ENCODE measurements at places on chromosomes 13 and 19.

GRCh38 chr13:89568746-89569145 is 1778.7 kb upstream of the MIR17HG start:
- no peak for DNase-seq

- DNase-seq: no peak
These were observed 14.5 kb downstream of the FFAR2 start for GRCh38 chr19:35462476-35462953.

DNA sequence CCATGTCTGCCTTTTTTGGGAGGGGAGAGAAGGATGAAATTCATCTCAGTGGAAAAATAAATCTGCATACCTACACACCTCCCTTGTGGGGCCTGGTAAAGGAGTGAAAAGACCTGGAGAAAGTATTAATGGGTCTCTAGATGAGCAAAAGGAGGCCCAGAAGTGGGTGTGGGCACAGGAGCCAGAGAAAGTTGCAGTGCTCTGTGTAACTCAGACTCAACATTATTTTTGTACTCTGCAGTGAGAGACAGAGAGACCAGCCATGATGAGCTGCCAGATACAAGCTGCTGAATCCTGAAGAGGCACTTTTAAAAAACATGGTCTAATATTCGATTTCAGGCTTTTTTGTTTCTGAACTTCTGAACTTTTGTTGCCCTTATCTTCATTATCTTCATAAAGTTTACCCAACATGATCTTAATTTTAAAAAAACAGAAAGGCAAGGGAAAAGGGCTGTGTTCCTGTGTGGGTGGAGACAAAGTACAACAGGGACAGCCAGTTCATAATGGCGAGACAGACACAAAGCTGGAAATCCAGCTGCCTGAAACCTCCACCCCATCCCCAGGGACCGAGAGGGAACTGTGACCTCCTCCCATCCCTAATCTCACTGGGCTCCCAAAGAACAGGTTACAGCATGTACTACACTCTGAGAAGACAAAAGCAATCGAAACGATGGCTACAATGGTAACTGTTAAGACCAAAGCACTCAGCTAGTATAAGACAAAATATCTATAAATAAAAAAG is 77.2 kb downstream of the KLF12 start:
- peak; percentile 16 for DNase-seq

DNA sequence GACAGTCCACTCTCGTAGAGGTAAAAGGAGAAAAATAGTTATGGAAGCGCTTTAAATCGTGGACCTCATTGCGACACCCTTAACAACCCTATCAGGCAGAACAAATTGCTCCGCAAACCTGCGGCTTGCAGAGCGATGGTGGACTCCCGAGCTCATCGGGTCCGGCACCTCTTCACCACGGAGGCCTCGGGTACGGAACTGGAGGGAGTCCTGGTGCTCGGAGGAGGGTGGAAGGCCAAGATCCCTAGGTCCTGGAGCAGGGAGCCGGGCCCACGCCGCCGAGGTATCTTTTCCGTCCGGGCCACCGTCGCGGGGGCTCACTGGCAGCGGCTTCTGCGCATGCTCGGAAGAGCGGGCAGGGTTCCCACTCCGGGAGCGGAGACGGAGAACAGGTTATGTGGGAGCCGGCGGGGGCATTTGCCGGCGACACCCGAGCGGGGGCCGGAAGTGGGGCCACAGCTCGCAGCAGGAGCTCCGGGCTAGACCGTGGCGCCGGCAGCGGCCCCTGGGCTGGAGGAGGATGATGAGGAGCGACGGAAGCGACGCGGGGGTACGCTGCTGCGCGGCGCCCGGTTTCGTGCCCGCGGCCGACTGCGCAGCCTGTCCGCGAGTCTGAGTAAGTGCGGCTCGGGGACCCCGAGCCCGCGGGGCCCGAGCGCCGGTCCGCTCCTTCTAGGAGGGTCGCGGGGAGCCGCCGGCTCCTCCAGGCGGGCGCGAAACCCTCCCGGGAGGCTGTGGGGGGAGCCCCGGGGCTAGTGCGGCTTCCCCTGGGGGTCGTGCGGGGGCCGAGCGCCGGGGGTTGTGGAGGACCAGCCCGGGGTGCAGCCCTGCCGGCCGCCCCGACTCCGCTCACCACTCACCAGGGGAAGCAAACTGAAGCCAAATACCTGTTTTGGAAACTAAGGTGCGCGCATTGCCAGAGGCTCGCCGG is at the start of gene ABHD13:
Gene ABHD13 (plus strand): TSS at position 349 of the 931 bp plus-strand sequence. CDS start 10,827 bp downstream, outside the sequence.
- DNase-seq: peak; percentile 93

- no peak for DNase-seq
These were observed 40.9 kb downstream of the GSX1 start for GRCh38 chr13:27833206-27833605.

- peak; percentile 70 for DNase-seq
These were observed 22.0 kb downstream of the GPC6 start for GRCh38 chr13:93248627-93249047.

GRCh38 chr19:45766869-45767346 is 2.1 kb downstream of the SIX5 start:
- DNase-seq: peak; percentile 49

- no peak for DNase-seq
These were observed 41.5 kb downstream of the KLF12 start for GRCh38 chr13:74092711-74093110.

DNA sequence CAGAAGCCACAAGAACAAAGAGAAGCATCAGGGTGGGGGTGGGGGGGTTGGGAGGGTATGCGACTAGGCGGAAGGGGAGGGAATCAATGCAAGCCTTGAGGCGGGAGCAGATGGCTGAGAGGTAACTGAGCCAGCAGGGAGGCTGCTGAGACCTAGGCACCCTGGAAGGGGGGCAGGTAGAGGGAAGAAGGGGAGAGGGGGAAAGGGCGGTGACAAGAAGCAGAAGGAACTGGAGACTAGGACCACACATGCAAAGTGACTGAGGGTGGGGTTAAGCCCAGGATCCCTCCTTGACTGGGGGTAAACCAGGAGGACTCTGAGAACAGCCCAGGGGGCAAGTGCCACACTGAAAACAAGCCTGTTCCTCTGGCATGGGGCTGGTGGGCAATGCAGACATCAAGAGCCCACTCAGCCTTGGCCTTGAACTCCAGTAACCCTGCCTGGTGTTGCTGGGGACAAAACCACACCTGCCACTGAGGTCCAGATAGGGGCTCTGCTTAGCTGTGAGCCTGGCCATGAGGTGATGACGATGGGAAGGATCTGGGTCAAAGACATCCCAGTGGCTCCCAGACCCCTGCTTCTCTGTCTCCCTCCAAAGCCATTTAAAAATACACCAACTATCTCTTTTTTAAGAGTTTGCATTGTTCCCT is 20.3 kb downstream of the OPA3 start:
- no peak for DNase-seq

DNA sequence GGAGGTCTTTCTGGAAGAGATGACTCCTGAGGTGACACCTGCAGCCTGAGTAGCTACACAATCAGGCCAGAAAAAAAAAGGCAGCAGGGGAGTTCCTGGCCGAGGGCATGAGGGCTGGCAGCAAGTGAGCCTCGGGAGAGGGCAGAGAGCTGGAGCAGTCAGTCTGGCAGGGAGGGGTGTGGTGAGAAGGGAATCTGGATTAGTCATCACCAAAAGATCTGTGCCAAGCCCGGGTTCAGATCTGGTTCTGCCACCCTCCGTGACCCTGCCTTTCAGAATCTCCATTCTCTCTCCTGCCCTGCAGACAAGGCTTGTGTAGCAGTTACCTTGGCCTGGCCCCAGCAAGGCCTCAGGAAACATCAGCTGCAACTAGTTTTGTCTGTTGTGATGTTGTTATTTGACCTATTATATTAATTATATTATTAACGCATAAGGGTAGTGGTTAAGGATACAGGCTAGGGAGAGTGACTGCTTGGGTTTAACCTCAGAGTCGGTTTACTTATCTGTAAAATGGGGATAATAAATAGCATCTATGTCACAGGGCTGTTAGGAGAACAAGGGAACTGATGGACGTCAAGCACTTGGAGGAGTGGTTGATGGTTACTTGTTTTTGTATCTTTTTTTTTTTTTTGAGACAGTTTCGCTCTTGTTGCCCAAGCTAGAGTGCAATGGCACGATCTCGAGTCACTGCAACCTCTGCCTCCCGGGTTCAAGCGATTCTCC is 2.7 kb upstream of the CAPNS1 start:
- DNase-seq: peak; percentile 83

DNA sequence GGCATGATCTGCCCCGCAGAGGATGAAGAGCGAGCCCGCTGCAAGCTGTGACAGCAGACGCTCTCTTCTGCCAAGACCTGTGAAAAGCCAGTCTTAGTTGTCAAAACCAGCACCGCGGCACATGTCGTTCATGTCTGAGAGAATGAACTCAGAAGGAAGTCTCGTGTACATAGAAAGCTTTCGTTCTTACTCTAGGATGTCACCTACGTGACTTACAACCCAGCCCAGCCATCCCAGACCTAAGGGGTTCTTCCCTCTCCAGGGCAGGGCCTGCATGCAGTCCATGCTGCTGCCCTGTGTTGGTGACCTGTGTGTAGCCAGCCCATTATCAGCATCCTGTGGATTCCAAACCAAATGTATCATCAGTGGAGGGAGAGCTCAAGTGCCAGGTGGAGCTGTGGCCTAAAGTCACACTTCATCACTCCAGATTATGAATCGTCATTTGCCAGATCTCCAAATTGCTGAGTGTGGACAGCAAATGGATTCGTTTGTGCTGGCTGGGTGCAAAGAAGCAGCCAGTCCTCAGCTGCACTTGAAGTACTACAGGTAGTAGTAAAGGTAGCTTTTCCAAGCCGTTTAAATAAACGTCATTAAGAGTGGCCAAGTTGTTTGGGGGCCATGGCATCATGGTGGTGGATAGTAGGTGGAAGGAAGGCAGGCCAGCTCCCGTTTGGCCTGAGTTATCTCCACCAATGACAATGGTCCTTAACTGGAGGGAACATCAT is 73.9 kb upstream of the GPR183 start:
- no peak for DNase-seq

GRCh38 chr19:33177417-33177979 is 16.6 kb upstream of the LRP3 start:
- no peak for DNase-seq

DNA sequence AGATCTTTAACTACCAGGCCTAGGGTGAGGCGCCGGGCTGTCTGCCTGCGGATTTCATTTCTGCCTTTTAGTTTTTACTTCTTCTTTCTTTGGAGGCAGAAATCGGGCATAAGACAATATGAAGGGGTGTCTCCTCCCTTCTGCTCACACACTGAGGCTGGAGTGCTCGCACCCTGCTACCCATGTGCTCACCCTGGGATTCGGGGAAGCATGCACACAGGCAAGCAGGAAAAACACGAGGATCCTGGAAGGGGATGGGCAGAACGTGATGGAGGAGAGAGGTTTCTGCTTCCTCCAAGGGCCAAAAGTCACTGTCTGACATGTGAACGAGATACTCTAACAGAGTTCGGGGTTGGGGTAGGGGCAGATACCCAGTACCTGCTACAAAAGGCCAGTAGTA is 28.4 kb downstream of the ZNF823 start:
- DNase-seq: no peak

- peak; percentile 83 for DNase-seq
These were observed 15.3 kb upstream of the GPR183 start for GRCh38 chr13:99322297-99323103.

DNA sequence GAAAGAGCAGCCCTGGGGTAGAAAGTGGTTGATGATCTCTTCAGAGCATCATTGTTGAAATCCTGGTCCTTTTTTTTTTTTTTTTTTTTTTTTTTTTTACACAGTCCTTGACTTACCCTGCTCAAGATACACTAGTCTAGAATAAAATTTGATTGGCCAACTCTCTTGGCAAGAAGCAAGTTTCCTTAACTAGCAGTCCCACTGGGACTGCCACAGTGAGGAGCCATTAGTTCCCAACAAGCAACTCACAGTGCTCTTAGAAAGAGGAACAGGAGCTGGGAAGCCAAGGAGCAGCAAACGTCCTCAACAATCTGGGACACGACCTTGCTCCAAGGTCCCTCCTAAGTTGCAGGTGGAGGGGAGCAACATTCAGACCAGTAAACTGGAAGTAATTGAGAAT is 47.9 kb upstream of the INTS6 start:
- DNase-seq: no peak

DNA sequence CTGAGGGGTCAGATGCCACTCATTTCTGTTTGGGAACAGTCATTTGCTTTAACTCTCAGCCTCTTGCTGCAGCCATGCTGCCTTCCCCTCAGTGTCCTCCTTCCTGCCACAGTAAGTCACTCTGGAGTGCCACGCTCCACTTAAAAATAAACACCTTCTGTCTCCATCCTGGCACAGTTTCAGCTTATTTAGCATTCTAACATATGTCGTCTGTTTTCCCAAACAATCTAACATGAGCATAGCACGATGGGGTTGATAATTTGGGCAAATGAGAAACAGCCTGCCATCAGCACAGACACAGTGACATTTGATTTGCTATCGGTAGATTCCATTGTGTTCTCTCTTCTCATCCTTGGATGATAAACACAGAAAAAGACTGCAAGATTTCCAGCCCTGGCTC is 768.6 kb downstream of the UQCRFS1 start:
- DNase-seq: no peak

DNA sequence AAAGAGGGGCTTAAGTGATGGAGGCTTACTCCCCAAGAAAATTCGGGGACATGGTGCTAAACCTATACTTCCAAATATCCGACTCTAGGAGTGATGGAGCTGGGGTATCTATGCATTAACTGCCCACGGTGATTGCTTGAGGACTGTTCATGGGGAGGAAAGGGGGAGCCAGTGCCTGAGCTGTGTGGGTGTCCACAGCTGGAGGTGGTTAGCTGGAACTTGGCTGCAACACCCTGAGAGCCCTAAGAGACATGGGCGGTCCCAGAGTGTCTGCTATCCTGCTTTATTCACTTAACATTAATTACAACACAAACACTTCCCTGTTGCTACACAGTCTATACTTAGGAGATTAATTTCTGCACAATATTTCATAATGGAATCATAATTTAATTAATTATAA is 28.1 kb upstream of the POMP start:
- DNase-seq: no peak

DNA sequence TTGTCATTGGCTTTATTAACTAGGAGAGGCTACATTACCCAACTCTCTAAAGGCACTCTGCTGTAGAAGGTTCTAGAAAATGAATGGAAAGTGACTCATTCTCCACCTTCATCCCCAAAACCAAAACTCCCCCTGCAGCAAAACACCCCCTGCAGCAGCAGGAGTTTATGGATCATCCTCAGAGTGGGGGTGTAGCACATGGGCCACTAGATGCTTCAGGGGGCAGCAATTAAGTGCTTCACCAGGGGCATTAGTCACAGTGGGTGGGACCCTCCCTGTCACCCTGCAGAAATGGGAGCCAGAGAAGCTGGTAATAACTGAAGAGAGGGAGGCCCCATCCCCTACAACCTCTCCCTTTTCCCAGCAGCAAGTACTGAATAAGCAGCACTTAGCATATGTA is 64.5 kb upstream of the MED4 start:
- no peak for DNase-seq

DNA sequence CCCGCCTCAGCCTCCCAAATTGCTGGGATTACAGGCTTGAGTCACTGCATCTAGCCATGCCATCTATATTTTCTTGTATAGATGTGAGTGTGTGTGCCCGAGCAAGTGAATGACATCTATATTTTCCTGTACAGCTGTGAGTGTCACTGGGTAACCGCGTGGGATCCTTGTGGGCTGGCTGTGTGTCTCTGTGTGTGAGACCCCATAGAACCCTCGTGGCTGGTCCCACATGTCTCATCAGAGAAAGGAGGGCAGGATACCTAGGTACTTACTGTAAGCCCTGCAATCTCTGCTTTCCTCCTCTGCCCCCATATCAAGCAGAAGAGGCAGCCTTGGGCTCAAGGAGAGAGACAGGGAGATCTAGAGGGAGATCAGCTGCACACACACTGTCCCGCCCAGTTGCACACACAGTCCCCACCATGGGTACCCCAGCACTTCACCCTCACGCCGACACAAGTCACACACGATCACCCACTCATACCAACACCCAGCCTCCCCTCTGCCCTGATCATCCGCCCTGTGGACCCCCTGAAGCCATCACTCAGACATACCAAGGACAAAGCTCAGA is 655 bp downstream of the DENND1C start:
- DNase-seq: no peak

GRCh38 chr19:28632371-28633080 is 580.4 kb downstream of the UQCRFS1 start:
- no peak for DNase-seq
